ENCODE measurements at places on chromosomes 12 and 14. TPM values are rescaled to one million over a fixed set of nuclear protein-coding genes. Genes with fewer than 3 reads are reported as not detected.

DNA sequence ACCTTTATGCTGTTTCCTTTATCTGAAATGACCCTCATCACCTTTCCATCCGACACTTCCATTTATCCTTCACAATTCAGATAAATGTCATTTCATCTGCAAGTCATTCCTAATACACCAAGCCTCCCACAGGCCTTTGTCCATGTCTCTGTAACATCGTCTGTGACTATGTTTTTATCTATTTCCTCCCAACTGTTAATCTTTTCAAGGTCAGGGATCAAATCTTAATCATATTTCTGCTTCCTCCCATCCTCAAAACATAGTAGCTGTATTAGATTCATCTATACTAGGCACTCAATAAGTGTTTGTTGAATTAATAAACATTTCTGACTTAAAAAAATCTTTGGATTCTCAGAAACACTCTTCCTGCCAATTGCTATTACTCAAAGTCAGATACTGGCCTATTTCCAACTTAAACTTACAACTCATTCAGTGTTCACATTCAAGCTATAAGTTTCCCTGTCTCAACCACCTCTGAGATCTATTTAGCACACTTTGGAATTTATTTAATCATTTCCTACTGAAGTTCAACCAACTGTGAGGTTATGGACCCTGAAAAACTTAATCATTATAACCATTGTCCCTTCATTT is 100.2 kb upstream of the ALX1 start:
- no peaks in the 10 kb centered on the region for H3K36me3 ChIP-seq
- no peaks in the 10 kb centered on the region for H3K4me1 ChIP-seq
- DNase-seq: no peak
- H3K27ac ChIP-seq: no peak overlapping the region
- no peaks in the 10 kb centered on the region for H3K27me3 ChIP-seq

GRCh38 chr12:16350682-16351081 is 3.2 kb downstream of the MGST1 start:
- H3K27ac ChIP-seq: no peak overlapping the region
- H3K36me3 ChIP-seq: no peaks in the 10 kb centered on the region
- no peak for DNase-seq
- no peaks in the 10 kb centered on the region for H3K4me1 ChIP-seq
- no peak overlapping the region for H3K4me3 ChIP-seq

The GDF3 gene
- not detected for total RNA-seq

The CLEC2A gene
- total RNA-seq: not detected

GRCh38 chr12:88036353-88036965 is 7.3 kb upstream of the C12orf50 start:
- H3K27me3 ChIP-seq: no peaks in the 10 kb centered on the region
- H3K27ac ChIP-seq: peak overlapping the region; percentile 85
- H3K4me3 ChIP-seq: peak overlapping the region; percentile 72
- DNase-seq: no peak
- no peaks in the 10 kb centered on the region for H3K36me3 ChIP-seq

DNA sequence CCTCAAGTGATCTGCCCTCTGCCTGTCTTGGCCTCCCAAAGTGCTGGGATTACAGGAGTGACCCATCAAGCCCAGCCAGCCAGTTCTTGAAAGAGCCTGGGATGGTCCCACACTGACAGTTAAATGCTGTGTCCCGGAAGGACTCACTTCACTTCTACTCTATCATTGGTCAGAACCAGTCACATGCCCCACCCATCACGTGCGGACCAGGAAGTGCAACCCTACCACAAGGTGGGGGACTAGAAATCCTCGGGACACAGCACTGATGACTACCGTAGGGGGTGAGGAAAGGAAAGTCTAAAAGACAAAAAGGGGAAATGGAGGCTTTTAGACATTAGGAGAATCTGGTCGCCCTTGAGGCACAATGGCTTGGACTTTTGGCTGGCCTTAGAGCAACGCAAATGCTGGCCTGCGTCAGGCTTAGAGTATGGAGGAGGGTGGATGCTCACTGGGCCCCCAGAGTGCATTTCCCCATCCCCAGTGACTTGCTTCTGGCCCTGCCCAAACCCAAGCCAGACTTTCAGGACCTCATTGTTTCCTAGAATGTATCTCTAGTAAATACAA is 207.7 kb downstream of the TTC8 start:
- H3K4me3 ChIP-seq: no peak overlapping the region
- no peak overlapping the region for H3K27ac ChIP-seq
- peaks cover 18% of the 10 kb centered on the region for H3K27me3 ChIP-seq

DNA sequence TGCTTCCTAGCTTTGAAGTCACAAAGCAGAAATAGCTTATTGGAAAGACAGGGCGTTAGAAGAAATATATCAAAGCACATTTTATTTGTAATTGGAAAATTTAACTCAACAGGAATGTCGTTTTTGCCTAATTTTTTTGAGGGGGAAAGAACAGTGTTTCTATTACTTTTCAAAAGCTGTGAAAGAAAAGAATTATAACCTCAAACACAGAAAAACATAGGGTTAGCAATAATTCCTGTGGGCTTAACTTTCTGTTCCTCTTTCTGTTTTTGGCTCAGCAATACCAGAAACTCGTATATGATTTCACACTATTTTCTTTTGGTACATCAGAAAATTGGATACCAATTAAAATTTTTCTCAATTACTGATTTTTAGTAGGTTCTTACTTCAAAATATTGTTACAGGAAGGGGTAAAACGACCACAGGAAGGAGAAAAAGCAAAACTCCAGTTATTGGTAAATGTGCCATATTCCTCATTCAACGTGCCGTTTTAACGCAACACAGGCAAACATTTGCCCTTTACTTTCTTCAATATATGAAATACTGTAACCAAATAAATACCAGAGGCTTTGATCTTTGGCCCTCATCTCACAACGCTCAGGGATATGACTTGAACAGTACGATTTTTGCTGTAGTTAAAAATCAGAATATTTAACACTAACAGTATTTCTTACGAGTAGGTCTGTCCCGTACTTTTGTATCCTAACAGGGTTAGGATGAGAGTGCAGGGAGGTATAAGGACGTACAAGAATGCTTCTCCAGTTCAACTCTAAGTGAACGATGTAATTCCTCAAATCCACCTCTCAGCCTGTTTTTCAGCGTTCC is 1.3 kb upstream of the RNU6-7 start:
- H3K27me3 ChIP-seq: no peaks in the 10 kb centered on the region
- H3K4me1 ChIP-seq: peaks cover 19% of the 10 kb centered on the region
- DNase-seq: no peak
- H3K27ac ChIP-seq: peak overlapping the region; percentile 80

The PARP11 gene
- total RNA-seq: 4.5 TPM

DNA sequence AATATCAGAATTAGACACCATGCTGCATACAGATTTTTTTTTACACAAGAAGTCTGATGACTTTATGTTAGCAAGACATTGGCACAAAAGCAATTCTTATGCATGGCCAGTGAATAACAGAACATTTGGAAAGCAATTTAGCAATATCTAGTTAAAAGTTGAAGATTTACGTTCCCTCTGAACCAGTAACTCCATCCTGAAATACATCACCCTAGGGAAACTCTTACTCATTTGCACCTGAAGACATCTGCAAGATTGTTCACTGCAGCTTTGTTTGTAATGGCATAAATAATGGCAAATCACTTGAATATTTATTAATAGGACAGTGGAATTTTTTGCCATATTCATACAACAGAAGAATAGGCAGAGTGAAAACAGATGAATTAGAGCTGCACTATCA is 670.0 kb upstream of the NOVA1 start:
- no peaks in the 10 kb centered on the region for H3K27me3 ChIP-seq
- H3K4me1 ChIP-seq: no peaks in the 10 kb centered on the region
- no peak for DNase-seq
- no peak overlapping the region for H3K4me3 ChIP-seq
- no peak overlapping the region for H3K27ac ChIP-seq
- H3K36me3 ChIP-seq: no peaks in the 10 kb centered on the region

GRCh38 chr14:65101631-65102440 is 481 bp downstream of the MAX start:
- no peaks in the 10 kb centered on the region for H3K27me3 ChIP-seq
- H3K4me1 ChIP-seq: peaks cover 61% of the 10 kb centered on the region
- peak; percentile 34 for DNase-seq

DNA sequence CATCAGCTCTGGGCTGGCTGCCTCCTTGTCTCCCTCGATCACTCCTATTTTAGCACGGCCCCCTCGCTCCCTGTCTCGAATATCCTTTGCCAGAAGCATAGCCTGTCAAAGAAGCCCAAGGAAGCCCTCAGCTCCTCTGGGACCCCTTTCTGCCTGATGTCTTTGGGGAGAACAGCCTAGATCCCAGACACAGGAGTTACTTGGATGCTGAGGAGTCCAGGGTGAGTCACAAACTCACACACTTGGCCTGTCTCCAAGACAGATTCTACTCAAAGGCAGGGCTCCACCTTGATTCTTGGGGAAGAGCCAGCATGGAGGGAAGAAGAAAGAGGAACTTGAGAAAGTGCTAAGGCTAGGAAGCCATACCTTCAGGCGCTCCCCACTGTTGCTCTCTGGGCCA is 8.1 kb downstream of the AVIL start:
- H3K27ac ChIP-seq: no peak overlapping the region
- no peaks in the 10 kb centered on the region for H3K4me1 ChIP-seq
- no peaks in the 10 kb centered on the region for H3K36me3 ChIP-seq
- no peak overlapping the region for H3K4me3 ChIP-seq

The GLT8D2 gene
- 1.1 TPM for total RNA-seq

- no peaks in the 10 kb centered on the region for H3K4me1 ChIP-seq
- DNase-seq: no peak
- H3K27me3 ChIP-seq: no peaks in the 10 kb centered on the region
Measured at GRCh38 chr12:95304673-95305198, 87.1 kb downstream of the VEZT start.

- no peak overlapping the region for H3K27ac ChIP-seq
- H3K4me1 ChIP-seq: peaks cover 7% of the 10 kb centered on the region
- no peak for DNase-seq
- H3K36me3 ChIP-seq: no peaks in the 10 kb centered on the region
- peaks cover 46% of the 10 kb centered on the region for H3K27me3 ChIP-seq
Measured at GRCh38 chr12:78866518-78866917, 1.9 kb downstream of the SYT1 start.
